ENCODE measurements at places on chromosomes 2 and 18.

DNA sequence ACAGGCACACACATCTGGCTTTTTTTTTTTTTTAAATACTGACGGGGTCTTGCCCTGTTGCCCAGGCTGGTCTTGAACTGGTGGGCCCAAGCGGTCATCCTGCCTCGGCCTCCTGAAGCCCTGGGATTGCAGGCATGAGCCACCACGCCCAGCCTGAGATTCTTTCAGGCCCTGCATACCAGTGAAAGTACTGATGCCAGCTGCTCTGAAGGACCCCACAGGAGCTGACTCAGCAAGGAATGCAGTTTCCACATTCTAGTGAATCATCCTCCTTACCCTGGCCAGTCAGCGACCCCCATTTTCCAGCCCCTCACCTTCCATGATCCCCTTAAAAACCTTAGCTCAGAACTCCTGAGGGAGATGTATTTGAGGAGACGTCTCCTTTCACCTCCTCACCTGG, 5.8 kb upstream of the DTYMK start:
- DNase-seq = peak; percentile 40

GRCh38 chr2:229653531-229653930, 60.8 kb downstream of the DNER start:
- DNase-seq = no peak

DNA sequence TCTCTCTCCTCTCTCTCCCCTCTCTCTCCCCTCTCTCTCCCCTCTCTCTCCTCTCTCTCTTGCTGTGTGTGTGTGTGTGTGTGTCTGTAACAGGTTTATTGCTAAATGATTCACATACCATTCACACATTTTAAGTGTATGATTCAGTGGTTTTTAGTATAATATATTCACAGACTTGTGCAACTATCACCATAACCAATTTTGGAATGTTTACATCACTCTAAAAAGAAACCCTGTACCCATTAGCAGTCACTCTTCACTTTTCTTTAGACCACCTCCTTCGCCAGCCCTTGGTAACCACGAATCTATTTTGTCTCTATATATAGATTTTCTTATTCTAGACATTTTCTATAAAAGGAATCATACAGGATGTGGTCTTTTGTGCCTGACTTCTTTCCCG, 11.4 kb downstream of the THNSL2 start:
- DNase-seq = peak; percentile 63

GRCh38 chr2:101064868-101065549, 62.9 kb downstream of the RPL31 start:
- DNase-seq = no peak

GRCh38 chr18:26655525-26656430, 107.4 kb upstream of the KCTD1 start:
- DNase-seq = no peak

DNA sequence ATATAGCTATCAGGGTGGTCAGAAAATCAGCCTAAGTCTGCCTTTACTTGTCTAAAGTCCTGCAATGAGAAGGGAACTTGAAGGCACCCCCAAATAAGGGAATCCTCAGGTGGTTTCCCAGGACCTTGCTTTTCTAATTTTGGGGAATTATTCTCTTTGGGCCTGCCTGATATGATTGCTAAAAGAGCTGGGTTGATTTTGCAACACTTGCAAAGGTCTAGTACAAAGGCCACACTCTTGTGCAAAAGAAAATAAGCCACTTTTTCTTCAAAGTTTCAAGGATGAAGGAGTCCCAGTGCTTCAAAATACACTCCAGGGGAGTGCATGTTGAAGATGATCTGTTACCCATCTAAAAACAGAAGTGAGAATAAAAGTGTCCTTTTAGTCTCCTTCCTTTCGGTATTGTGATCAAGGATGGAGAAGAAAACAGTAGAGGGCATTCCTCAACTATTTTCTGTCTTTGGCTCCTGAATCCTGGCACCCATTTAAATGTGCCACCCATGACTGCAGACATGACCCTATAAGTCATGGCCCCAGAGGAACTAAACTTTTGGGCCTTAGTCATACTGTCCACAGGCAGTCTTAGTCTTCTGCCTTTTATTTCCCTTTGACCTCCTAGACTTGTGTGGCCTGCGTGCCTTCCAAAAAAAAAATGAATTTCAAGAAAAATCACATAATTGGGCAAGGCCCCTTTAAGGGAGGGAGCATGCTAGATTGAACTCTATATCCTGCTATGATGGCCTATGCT, 5.1 kb downstream of the SULT1C3 start:
- DNase-seq = no peak

DNA sequence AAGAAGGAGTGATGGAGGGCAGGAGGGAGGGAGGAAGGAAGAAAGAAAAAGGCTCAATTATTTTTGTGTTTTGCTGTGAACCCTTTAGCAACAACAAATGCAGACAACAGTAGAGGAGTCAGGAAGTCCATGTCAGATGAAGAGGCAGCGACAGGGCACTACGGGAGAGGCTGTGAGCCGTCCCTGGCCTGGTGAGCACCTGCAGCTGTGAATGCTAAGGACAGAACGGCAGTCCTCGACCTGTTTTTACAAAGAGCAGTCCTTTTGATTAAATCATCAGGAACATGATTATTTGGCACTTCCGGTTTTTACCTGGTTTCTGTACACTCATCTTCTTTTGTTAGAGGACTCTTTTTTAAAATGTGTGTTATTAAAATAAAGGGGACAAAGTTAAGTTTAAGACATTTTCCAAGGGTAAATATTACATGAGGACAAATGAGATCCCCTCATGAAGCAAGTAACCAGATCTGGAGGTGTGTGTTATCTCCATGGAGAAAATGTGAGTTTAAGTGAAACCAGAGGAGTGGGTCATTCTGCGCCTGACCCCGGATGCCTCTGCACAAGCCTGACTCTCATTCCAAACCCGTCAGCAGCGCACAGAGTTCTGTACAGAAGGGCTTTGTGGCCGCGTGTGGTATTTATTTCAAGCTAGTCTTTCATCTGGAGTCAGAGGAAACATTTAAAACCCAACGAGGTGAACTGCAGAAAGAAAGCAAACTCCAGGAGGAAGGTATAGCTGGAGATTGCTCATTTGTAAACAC, 492.5 kb downstream of the SOX11 start:
- DNase-seq = no peak

DNA sequence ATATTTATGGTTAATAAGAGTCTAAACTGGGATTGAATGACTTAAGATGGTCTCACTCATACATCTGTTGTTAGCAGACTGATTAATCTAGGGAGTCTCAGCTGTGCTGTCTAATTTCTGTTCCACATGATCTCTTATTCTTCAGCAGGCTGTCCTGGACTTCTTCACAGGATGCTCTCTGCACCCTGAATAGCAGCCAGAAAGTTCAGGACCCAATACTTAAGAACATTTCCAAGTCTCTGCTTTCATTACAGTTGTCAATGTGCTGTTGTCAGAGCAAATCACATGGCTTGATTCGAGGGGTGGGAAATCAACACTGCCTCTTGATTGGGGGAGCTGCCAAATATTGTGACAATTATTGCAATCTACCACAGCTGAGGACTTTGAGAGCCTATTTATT, 627.1 kb upstream of the SLC8A1 start:
- no peak for DNase-seq
